Esophagus squamous epithelium (tissue), 5 donors: ENCODE measurements at places on chromosomes 1 and 21.

- DNase-seq, result no peak
Measured at GRCh38 chr21:42009018-42009830, 936 bp downstream of the ZBTB21 start.

DNA sequence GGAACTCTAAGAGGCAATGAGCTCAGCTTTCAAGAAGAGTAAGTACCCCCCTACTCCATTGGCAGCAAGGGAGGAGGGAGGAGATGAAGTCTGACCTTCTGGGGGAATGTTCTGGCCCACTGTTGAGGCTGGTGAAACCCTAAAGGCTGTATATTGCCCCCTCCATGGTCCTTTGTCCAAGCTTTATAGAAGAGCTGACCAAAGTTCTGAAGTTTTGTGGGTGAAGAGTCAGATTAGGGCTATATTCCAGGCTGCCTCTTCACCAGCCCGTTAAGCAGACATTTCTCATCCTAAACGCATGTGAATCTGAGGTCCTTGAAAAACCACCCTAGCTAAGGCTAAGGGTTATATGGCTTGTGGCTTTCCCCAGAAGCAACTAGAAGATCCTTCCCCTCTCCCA is 1.4 kb downstream of the C1orf94 start:
- DNase-seq, result no peak

- DNase-seq, result no peak
Measured at GRCh38 chr1:226033582-226033981, 28.9 kb upstream of the H3-3A start.

DNA sequence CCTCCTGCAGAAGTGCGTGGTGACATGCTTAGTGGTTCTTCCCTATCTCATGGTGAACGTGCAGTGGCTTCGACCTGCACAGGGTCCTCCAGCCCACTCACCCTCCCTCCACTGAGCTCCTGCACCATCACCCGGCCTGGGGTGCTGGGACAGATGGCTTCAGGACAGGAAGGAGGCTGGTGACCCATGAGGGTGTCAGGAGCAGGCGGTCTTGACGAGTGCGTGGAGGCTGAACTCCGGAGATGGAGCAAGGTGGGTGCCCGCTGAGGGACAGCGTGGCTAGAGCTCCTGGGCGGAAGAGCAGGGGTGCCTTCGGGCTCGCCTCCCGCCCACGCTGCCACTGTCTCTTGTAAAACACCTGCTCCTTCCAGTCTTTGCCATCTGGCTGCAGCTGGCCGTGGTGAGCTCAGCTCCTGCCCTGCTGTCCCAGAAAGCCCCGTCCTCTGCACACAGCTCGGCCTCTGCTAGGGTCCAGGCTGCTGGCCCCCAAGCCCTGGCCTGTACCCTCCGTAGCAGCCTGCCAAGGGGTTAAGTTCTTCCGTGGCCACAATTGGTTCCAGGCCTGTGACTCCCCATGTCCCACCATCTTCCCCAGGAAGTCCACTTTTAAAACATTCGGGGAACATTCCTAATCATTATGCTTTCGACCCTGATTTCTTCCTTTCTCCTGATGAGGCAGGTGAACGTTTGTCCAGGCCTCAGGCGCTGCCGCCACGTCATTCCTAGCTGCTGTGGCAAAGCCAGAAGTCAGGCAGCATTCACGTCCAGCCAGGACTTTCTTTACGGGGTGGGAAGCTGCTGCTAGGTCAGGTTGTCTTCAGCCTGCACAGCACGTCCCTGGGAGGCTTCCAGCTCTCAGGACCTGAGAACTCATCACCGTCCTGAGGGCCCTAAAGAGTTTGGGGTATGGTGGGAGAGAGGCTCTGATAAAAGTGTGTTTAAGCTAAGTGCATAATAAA is 8.1 kb downstream of the KRTAP10-1 start:
- no peak for DNase-seq

DNA sequence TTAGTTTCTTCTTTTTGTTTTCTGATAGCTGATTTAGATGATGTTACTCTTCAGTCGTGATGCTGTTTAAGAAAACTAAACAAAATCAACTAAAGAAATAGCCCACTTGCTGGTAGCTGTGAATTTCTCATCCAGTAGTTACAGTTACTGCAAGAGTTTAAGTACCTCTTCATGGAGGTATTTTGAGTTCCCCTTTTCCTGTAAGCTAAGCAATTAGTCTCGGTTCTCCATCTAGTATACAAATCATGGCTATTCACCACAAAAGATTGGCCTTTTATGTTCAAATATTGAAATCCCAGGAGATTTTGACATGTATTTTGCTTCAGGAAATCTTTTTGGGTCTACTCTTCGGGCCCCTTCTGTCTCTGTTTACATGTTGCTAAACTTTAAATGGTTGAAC is 31.1 kb downstream of the HUNK start:
- DNase-seq, result no peak

GRCh38 chr1:27555700-27556424 is 48.1 kb downstream of the AHDC1 start:
- no peak for DNase-seq

DNA sequence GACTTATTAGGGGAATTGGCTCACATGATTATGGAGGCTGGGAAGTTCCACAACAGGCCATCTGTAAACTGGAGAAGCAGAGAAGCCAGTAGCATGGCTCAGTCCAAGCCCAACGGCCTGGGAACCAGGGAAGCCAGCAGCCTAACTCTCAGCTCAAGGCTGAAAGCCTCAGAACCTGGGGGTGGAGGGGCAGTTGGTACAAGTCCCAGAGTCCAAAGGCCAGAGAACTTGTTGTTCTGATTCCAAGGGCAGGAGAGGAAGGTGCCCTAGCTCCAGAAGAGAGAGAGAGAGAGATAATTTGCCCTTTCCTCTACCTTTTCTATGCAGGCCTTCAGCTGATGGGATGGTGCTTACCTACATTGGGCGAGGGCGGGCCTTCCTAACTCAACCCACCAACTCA is 55.3 kb downstream of the MAN1C1 start:
- DNase-seq, result no peak

DNA sequence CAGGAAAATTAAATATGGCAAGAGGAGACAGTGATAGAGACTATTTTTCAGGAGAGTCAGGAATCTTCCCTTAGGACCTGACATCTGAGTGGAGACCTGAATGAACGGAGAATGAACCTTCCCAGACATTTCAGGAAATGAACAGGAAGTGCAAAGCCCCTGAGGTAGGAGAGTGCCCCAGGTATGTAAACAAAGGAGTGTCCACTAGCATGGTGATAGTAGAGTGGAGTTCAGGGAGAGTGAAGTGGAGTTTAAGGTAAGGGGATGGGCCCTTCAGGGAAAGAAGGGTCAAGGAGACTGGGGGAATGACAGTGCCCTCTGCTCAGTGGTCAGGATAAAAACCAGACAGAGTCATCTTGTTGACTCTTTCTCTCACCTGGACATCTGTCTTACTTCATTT is 19.3 kb downstream of the MYBPH start:
- no peak for DNase-seq

GRCh38 chr1:41003127-41003639 is 18.3 kb downstream of the SLFNL1 start:
- DNase-seq, result no peak

GRCh38 chr1:50995651-50996050 is 25.6 kb downstream of the CDKN2C start:
- DNase-seq, result no peak

DNA sequence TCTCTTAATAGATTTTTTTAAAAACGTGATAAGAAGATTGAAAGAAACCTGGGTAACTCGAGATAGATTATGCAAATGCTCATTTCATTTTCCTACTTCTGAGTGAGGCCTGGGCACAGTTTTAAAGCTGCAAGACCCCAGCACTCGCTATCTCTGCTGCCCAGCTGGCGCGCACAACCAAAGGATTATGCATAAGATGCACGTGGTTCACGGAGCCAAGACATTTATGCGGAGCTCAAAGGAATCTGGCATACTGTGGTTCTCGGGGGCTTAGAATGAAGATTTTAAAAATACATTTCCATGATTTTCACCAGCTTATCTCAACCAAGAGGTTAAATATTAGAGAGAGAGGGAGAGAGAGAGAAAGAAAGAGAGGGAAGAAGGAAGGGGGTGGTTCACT is 210.9 kb downstream of the DSCAM start:
- DNase-seq, result no peak

GRCh38 chr1:33656467-33657005 is 184.1 kb downstream of the ZSCAN20 start:
- DNase-seq, result no peak

- no peak for DNase-seq
Measured at GRCh38 chr1:3636531-3636930, 11.7 kb downstream of the TPRG1L start.

GRCh38 chr1:235098991-235099390 is 29.6 kb downstream of the TOMM20 start:
- DNase-seq, result no peak

GRCh38 chr1:176897350-176898236 is 266.9 kb downstream of the ASTN1 start:
- no peak for DNase-seq

DNA sequence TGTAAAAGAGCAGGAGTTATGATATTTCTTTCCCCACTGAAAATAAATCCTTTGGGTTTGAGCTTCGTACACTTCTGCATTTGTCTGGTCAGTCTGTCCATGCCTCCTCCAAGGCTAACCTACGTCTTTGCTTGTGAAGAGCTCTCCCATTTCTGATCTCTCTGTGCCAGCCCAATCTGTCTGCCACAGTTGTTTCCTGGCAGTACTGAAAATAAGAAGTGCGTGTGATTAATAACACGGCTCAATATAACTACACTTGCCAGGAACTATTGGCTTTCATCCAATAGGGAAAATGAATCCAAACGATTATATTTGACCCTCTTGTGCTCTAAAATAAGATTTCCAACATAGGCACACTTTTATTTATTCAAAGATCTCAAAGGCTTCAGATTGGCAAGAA is 19.2 kb upstream of the COL24A1 start:
- DNase-seq, result no peak

GRCh38 chr1:54764922-54765561 is 719 bp upstream of the PARS2 start:
- DNase-seq, result no peak

- no peak for DNase-seq
Measured at GRCh38 chr1:39370602-39371001, 120.8 kb upstream of the BMP8A start.

DNA sequence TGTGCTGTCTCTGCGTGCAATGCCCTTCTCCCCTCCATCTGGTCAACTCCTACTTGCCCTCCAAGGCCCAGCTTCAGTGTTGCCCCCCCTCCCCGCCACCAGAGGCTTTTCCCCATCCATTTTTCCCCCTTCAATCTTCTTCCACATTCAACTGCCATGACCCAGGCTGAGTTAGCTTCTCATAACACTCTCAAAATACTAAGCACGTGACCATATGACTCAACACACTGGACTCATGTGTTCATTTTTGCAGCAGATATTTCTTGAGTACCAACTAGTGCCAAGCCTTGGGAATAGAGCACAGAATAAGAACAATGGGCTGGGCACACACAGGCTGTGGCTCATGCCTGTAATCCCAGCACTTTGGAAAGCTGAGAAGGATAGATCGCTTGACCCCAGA is 132.1 kb downstream of the IGSF21 start:
- no peak for DNase-seq

GRCh38 chr1:110245876-110246620 is 35.9 kb downstream of the KCNC4 start:
- no peak for DNase-seq

- DNase-seq, result no peak
Measured at GRCh38 chr1:47699492-47700235, 261.8 kb downstream of the FOXD2 start.

GRCh38 chr1:180515364-180515763 is 13.0 kb upstream of the ACBD6 start:
- DNase-seq, result no peak

- DNase-seq, result no peak
Measured at GRCh38 chr1:161966067-161966466, 57.6 kb downstream of the OLFML2B start.

GRCh38 chr1:77925518-77925917 is 37.1 kb downstream of the NEXN start:
- no peak for DNase-seq

- no peak for DNase-seq
Measured at GRCh38 chr1:227330279-227331076, 12.2 kb upstream of the CDC42BPA start.

DNA sequence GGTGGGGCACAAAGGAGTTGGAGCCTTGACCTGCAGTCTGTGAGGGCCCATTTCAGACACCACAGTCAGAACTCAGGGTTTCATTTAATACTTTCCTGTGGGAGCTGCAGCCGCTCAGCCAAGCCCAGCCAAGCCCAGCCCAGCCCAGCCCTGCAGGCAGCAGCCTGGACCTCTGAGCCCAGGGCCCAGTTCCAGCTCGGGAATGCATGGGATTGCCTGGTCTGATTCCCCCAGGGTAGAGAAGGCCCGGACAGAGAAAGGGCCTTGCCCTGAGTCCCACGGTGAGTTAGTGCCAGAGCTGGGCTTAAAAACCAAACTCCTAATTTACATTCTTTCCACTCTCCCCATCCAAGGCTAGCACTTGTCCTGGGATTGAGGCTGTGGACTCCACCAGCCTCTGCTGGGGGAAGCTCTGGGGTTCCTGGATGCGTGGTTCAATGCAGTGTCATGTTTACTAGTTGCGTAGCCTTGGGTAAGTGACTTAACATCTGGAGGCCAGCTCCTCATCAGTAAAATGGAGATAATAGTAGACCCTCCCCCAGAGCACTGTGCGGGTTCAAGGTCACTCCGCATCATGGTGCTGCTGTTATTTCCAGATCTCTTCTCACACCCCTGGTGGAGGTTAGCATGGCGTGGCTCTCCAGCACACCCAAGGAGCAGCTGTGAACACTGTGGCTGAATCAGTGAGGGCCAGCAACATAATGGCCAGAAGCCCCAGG is 29.2 kb upstream of the PKP1 start:
- no peak for DNase-seq
